Activated T-cell treated with anti-CD3 and anti-CD28 coated beads, Interleukin-2, amount 50 U/mL, for 4 hours (primary cell): ENCODE measurements at places on chromosomes 6 and 20.
A peak's percentile ranks its signal among the peaks of the same experiment; 100 is the strongest.

GRCh38 chr6:153032255-153032882 lies 29.9 kb upstream of the MTRF1L start:
- DNase-seq, result no peak

- no peak for DNase-seq
Measured at GRCh38 chr6:160039441-160039840, 70.6 kb downstream of the IGF2R start.

- no peak for DNase-seq
Measured at GRCh38 chr20:34535301-34535840, 19.1 kb downstream of the DYNLRB1 start.

DNA sequence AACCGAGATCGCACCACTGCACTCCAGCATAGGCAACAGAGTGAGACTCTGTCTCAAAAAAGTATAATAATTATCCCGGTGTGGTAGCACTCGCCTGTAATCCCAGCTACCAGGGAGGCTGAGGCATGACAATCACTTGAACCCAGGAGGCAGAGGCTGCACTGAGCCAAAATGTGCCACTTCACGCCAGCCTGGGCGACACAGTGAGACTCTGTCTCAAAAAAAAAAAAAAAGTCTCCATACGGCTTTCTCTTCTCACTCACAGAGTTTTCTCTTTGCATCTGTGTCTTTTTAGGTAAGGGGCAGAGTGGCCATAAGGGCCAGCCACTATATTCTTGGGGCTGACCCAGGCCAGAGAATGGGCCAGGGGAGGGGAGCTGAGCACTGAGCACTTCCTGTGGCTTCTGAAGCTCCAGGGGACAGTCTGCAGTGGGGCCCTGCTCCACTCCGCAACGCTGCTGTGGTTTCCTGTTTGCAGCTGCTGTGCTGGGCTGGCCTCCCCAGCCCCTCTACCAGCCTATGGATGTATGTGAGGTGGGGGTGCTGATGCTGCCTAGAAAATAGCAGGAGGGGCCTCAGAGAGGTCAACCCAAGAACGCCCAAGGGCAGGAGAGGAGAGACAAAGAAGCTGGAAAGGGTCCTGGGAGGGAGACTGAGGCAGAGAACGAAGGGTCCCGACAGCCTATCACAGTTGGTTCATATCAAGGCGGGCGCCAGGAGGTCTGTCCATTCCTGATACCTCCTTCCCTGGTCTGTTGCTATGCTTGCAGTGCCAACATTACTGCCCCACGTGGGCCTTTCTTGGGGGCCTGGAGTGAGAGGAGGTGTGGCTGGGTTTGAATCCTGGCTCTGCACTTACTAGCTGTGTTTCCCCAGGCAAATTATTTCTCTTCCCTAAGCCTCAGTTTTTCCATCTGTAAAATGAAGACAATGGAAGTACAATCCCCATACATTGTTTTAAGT lies 16.0 kb downstream of the SLA2 start:
- peak; percentile 18 for DNase-seq

- no peak for DNase-seq
Measured at GRCh38 chr6:4935486-4935885, 68.4 kb downstream of the RPP40 start.

GRCh38 chr6:157181649-157182048 lies 141.7 kb downstream of the TMEM242 start:
- no peak for DNase-seq

- DNase-seq, result no peak
Measured at GRCh38 chr6:579339-579738, 77.6 kb downstream of the HUS1B start.

DNA sequence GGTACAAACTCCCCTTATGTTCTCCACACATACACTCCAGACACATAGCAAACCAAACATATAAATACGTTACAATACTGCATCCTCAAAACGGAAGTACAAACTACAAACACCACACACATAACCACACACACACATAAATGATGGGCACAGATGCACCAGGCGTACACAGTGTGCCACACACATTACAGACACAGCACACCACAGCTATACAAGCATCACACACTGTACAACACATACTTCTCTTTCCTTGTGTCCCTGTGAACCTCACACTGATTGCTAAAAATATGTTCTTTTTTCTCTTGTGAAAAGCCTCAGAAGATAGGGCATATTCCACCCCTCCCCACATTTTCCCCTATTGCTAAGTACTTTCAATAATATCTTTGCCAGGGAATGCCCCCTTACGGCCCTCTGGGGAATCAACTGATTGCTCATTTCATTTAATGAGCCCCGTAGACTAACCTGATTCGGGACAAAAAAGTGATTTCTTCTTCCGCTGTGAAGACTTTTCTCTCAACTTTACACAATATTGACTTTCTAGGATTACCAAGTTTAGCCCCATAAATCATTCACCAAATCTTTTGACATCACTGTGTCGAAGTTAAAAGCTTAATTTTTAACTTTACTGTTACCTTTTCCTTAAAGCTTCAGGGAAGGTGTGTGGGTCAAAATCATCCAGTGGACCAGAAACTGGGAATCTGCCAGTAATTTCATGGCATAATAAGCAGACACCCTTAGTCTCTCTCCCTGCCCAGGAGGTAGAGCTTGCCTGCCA lies at the start of gene SLC17A1:
Gene SLC17A1, minus strand, starts transcription at position 521 of the 775 bp plus-strand sequence. CDS start 1,495 bp downstream, outside the sequence.
- no peak for DNase-seq

- DNase-seq, result no peak
Measured at GRCh38 chr20:44836601-44837120, 26.3 kb upstream of the RIMS4 start.

- no peak for DNase-seq
Measured at GRCh38 chr6:35052694-35053565, 88.2 kb downstream of the TCP11 start.

DNA sequence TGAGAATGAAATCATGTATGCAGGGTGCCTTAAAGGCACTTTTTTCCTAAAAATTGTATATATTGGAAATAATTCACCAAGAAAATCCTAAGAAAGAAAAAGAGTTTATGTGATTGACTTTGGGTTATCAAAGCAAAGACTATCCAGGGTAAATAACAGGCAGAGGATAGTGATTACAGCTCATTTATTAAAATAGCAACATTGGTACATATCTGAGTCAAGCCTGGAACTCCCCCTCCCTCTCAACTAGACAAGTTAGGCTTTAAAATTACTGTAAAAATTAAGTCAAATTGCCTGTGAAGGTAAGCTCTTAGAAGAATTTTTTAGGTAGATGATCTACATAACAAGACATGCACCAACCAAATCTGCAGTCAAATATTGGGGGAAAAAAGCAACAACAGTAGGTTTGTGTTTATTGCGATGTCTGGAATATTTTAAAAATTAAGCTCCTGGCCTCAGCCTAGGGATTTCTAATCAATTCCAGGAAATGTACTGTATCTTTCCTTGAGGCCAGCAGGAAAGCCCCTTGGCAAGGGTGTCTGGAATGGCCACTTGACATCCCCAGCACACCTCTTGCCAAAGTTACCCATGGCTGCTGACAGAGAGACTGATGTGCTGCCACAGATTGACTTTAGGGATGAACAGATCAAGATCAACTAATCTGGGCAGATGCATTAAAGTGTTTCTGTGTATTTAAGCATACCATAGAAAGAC lies 31.2 kb upstream of the HBS1L start:
- no peak for DNase-seq

GRCh38 chr6:105733556-105734162 lies 330.8 kb upstream of the PREP start:
- no peak for DNase-seq

GRCh38 chr6:29734046-29735018 lies 11.1 kb downstream of the HLA-F start:
- DNase-seq, result no peak
